Vagina (tissue), 2 donors: ENCODE measurements at places on chromosomes 5 and 9.

DNA sequence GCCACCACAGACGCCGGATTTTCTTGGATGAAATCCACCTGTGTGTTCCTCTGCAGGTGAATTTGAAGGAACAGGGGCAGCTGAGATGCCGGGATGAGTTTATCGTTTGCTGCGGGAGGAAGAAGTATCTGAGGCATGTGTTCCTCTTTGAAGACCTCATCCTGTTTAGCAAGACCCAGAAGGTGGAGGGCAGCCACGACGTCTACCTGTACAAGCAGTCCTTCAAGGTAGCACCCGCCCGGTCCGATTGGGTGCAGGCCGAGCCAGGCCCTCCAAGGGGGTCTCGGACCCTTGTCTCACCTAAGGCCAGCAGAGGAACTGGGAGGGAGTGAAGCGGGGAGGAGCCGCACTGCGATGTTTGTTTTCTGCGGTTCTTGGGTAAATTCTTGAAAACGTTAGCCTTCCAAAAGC is 18.4 kb upstream of the LRRC14B start:
- DNase-seq, result no peak

GRCh38 chr9:116721411-116721810 is 34.3 kb downstream of the TRIM32 start:
- no peak for DNase-seq

DNA sequence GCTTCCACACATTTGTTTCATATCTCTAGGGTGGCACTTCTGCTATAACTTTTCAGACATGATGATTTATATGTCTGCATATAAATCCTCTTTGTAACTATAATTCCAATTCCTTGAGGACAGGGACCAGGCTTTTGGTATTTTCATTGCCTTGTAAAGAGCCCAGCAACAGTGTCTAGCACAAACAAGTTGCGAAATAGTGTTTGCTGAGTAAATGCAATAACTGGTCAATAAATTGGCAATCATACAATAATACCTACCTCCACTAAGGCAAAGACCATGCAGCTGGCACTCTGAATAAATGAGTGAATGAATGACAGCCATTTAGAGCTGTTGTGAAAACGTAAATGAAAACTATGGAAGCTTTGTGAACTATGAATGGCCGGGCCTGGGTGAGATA is 564.0 kb upstream of the ZNF462 start:
- no peak for DNase-seq

- peak; percentile 52 for DNase-seq
These were observed 29.1 kb downstream of the FRMPD1 start for GRCh38 chr9:37679649-37680402.

GRCh38 chr9:106417685-106418084 is 445.3 kb upstream of the ZNF462 start:
- DNase-seq, result no peak

GRCh38 chr9:130658893-130659698 is 5.3 kb upstream of the PRDM12 start:
- no peak for DNase-seq

DNA sequence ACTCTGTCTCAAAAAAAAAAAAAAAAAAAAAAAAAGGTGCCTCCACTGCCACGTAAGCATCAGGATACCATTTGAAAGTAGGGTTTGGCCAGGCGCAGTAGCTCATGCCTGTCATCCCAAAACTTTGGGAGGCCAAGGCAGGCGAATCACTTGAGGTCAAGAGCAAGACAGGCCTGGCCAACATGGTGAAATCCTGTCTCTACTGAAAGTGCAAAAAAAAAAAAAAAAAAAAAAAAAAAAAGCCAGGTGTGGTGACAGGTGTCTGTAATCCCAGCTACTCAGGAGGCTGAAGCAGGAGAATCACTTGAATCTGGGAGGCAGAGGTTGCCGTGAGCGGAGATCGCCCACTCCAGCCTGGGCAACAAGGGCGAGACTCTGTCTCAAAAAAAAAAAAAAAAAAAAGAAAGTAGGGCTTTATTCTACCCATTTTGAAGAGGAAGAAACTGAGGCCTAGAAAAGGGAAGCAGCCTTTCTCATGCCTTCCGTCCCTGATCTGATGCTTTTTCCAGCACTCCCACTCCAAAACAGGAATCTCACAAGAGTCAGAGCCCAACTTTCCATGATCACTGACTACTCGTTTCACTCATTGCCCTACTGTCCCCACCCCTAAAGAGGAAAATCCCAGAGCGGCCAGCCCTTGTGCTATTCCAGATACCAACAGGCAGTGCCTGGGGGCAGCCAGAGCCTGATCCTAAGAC is 16.3 kb upstream of the CCIN start:
- DNase-seq, result no peak

- DNase-seq, result no peak
These were observed 28.1 kb downstream of the ADGRD2 start for GRCh38 chr9:124478354-124478753.

DNA sequence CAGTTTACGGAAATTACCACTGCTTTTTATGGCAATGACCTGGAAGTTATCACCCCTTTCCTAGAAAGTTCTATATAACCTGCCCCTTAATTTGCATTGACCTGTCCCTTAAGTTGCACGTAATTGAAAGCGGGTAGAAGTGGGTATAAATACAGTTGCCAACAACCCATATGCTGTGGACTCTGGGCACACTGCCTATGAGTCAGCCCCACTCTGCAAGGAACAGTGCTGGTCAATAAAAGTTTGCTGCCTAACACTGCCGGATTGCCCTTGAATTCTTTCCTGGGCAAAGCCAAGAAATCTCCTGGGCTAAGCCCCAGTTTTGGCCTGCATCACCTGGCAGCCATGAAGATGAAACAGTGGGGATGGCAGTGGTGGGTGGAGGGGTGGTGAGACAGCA is 23.9 kb upstream of the CLPTM1L start:
- no peak for DNase-seq

GRCh38 chr5:66144834-66145390 is 812 bp downstream of the SREK1 start:
- peak; percentile 89 for DNase-seq

- no peak for DNase-seq
These were observed 24.6 kb downstream of the RFK start for GRCh38 chr9:76369583-76369982.

GRCh38 chr9:8838136-8838535 is 1038.6 kb upstream of the DMAC1 start:
- DNase-seq, result no peak

- DNase-seq, result no peak
These were observed 43.6 kb downstream of the GNAQ start for GRCh38 chr9:77987880-77988525.

DNA sequence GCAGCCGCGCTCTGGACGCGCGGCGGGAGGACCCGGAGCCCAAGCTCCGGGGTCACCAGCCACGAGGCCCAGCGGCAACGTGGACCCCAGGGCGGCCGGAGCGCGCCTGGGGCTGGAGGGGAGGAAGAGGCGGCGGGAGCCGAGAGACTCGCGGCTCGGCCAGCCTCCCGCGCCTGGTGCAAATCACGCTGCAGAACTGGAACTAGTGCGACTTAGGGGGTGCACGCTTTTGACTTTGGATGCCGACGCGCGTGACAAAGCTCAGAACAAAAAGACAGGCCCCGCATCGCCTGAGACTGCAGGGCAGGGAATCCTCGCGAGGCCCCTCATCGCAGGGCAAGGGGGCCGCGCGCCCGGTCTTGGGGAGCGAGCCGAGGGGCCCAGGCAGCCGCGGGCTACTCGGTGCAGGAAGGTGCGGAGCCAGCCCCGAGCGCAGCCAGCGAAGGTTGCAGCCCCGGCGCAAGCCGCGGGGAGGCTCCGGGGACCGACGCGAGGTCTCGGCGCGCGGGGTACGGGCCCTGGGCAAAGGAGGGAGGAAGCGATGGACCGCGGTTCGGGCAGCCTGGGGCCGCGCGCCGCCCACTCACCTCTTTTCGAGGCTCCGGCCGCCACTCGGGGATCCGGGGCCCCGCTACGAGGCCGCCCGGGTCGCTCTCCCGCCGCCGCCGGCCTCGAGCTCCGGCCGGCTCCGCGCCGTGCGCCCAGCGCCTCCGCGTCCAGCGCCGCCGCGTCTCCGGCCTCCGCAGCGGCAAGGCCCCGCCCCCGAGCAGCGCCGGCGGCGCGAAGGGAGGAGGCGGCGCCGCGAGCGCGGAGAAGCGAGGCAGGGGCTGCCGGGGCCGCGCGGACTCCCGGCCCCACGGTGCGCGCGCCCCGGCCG is at the start of gene GOLM1:
GOLM1 (minus strand) TSS at position 735 of the 877 bp plus-strand sequence. CDS start 20,238 bp downstream, outside the sequence.
- DNase-seq, result no peak

DNA sequence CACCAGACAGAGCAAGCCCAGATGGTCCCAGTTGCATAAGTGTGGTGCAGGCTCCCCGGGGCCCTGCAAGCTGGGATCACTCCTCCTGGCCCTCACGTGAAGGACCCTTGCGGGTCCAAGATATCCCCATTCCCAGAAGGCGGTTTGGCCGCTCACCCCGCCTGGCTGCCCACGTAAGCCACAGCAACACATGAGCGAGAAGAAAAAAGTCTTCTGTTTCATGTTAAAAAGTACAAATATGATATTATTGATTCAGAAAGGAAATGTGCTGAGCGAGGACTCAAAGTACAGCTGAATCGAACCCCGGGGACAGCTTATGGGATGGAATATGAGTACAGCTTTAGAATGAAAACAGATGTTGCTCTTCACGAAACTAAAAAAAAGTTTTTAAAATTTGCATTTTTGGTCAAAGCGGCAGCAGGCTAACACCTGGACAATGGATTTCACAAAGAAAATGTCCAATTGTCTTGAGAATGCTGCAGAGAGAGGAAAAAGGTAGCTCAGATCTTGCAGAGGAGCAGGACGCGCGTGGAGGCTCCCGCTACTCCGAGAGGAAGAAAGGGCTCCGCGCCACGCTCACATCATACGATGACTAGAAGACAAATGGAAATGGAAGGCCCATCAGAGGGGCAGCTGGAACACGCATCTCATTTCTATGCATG is 427.6 kb downstream of the IRX1 start:
- DNase-seq, result no peak

- no peak for DNase-seq
These were observed 184.4 kb upstream of the DMRT1 start for GRCh38 chr9:656926-657568.

- DNase-seq, result no peak
These were observed 47.8 kb upstream of the FYB1 start for GRCh38 chr5:39267186-39267585.

DNA sequence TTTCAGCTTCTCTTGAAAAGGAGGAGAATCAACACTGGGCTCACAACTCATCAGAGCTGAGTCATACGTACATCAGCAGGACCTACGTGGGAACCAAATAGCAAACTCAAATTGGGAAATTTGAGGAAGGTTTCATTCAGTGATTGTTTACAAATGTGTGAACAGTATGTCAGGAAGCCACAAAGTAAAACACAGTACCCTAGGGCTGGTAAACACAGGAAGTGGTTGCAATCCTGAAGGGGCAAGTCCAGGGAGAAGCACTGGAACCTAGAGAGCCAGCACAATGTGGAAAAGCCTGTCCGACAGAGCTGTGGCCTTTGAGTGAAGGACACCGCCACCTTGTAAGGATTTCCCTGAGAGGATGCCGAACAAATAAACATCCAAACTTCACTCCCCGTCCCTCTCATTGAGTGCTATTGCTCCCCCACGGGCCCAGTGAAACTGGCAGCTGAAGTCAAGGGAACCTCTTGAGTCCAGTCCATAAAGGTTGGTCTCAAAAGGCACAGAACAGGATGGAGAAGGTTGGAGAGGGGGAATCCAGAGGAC is 26.7 kb upstream of the RICTOR start:
- no peak for DNase-seq

DNA sequence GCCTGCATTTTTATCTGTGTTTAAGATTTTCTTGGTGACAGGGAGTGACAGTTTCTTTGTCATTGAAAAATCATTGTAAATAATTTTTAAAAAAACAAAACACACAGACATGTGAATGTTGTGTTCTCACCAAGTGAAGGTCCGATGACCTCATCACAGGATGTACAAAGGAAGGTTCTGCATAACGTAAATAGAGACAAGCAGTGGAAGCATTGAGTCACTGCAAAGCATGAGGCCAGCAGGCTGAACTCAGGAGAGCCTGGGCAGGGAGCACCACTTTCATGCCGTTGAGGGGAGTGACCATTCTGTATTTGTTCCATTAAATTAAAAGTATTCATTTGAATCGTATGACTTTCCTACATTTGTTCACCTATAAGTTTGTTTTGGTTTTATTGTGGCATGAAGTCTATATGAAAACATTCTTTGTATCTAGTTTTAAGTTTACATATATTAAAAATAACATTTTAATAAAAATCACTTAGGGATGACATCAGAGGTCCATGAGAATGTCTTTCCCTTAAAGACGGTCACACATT is 70.4 kb upstream of the TLE1 start:
- no peak for DNase-seq

GRCh38 chr9:89137542-89138462 is 40.8 kb downstream of the SHC3 start:
- no peak for DNase-seq

- no peak for DNase-seq
These were observed 778.9 kb upstream of the ZNF608 start for GRCh38 chr5:125525356-125525755.

DNA sequence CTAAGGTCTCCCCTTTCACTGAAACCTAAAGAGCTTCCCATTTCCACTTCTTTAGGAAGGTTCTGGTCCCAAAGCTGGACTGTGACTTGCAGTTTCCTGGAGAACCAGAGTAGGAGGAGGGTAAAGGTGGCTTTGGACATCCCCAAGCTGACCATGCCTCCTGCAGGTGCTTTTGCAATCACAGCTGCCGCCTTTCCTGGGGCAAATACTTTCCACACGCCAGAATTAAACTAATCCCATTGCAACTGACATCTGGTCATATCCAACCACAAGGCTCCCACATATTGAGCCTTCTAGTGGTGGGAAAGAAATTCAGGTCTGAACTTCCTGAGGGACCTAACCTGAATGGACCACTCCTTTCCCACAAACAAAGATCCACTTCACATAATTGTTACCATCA is 92.7 kb downstream of the NRG2 start:
- DNase-seq, result no peak

- DNase-seq, result no peak
These were observed 374.9 kb upstream of the CLINT1 start for GRCh38 chr5:158233735-158234322.

DNA sequence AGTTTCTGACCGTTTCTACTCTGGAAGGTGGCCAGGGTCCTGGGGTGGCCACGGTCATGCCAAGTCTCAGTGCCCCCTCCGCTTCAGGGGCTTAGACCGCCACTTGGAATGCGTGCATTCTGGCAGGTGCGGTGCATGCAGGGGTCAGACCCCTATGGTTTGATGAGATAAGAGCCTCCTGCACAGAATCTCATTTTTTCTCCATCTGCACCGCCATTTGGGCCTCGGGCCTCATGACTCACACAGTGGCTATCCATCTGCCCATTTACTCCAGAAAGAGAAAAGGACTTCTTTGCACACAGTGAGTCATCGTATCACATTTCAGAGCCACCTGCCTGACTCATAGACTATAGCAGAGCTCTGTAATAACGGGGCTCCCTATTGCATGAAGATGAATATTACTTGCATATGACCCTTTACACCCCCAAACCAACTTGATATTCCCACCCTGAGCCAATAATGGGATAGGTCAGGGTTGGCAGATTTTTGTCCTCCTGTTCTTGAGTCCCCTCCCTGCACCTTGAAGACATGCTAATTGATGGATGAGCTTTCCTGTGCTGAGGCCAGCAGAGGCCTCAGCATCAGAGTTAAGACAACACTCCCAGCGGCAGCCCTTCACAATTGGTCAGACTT is 157.4 kb downstream of the NR3C1 start:
- DNase-seq, result no peak
